A673 (cell line): ENCODE measurements at places on chromosomes 6 and 20. TPM values are rescaled to one million over a fixed set of nuclear protein-coding genes. Genes with fewer than 3 reads are reported as not detected.

DNA sequence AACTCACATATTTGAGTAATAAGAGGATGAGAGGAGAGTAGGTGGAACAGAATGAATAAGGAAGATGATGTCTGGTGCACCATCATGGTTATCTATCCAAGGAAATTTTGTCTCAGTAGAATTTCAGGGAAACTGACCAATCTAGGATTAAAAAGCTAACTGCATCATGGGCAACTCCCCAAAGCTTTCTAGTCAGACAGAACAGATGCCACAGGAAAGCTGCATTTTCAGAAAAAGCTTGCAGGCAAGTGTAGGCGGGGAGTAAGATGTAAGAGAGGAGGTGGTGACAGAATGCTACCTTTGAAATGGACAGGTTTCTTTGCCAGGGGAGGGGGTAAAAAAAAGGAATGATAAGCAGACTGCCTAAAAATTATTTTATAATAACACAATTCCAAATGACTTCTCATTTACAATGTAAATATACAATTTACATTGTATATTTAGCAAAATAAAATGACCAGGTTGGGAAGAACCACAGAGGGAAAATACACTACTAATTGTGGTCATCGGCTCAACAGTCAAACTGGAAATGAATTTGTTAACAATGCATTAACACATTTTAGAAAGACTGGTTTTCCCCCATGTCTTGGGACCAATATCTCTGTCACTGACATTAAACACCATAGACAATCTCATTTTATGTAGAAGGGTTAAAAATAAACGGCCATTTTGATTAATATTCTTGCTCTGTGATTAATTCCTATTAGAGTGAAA, 15.1 kb downstream of the NHSL1 start:
- DNase-seq = no peak

DNA sequence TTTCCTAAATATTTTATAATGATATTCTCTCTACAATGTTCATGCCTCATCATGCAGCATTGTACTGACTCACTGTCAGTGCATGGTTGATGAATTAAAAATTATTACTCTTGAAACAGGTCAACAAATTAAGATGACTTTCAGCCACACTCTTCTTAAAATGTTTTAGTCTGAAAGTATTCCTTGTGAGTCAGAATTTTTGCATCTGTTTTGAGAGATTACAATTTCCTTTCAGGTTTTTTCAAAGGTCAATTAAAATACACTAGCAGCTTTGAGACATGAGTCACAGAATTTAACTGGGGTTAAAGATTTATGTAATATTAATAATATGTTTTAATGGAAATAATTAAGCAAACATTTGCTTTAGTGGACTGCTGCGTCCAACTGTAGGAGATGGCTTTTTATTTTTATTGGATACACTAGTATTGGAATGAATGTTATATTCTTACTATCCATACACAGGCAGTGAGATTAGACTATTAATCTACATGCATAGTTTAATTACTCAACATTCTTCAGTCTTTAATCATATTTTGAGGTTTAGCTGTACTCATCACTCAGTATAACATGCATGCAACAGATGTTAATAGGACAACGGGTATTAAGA, 9.7 kb downstream of the COL12A1 start:
- no peak for DNase-seq

DNA sequence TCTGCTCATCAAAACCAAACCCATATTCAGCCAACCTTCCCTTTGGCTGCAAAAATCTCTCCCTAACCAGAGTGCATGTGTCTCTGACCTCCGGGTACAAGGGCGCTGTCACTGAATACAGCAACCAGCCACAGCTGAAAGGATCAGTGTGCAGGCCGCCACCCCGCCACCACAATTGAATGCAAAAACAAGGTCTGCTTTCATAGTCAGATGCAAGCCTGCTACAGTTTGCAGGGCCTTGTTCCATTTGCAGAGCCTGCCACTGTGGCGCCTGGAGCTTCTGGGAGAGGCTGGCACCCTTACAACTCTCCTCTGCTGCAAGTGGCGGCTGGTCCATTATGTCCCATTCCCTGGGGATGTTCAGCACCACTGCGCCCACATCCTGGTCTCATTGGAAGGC, 23.5 kb downstream of the MDGA1 start:
- DNase-seq = no peak

- DNase-seq = no peak
Measured at GRCh38 chr6:108195209-108195608, 29.4 kb downstream of the NR2E1 start.

- no peak for DNase-seq
Measured at GRCh38 chr20:4061987-4062386, 46.6 kb upstream of the RNF24 start.

DNA sequence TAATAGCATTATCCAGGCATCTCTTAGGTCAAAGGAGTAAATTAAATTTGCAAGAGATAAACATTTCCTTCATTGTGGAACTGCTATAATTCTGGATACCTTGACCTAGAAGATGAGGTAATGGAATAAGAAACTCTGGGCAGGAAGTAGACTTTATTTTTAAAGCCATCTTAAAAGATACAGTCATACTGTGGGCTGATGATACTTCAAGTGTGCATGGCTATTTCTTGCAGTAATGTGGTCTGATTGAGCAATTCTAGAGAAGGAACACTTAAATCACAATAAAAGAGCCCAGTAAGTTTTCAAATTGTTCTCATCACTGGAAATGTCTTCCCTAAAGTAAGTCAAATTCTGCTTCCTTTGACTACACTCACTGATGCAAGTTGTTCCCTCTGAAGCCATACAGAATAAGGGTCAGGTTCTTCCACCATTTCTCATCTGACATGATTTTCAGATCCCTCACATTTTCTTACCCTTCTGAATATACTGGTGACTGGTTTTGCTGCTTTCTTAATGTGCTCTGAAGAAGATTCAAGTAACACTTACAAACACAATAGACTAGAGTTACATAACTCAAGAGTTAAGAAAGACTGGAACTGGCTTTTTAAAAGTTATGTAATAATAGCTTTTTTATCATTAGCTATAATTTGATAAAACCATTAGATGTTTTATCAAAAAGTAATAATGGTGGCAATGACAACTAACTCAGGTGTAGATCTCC, 62.6 kb upstream of the TMEM244 start:
- no peak for DNase-seq

DNA sequence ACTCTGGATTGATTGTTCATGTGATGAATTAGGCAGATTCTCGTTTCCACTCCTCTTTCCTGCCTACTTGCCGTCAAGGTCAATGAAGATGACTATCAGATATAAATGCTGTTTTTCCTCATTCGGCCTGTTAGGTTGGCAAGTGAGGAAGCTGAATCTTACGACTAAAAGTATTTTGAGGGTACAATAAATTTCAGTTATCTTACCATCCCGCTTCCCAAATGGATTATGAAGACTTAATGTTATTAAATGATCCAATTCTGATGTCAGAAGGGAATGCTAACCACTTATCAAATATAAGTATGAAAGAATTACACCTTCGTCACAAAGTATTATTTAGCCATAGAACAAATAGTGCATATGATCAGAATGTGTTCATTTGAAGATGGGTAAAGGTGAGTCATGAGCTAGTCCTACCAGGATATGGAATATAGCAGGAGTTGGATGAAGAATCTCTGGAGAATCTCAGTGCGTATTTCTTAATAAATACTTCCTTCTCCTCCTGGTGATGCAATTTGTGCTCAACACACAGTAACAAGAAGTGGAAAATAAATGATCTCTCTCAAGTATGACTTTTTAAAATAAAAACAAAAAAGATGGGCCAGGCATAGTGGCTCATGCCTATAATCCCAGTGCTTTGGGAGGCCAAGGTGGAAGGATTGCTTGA, 4.6 kb downstream of the GPLD1 start:
- no peak for DNase-seq

GRCh38 chr6:145257704-145258103, 477.6 kb downstream of the EPM2A start:
- no peak for DNase-seq

DNA sequence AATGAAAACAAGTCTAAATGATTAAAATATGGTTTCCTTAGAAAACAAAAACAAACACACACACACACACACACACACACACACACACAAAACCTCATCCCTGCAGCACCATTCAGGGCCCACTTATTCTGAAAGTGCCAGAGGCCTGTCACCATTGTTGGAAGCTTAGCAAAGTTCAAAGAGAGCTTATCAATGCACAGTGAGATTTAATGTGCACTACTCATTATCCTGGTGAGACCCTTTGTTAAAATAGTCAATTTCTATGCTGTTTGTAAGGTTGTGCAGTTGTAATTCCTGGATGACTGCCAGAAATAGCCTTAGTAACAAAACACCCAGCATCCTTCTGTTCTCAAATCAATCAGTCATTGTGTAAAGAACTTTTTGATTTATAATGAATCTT, 482.9 kb downstream of the GRIK2 start:
- DNase-seq = no peak

GRCh38 chr20:35215066-35215956, 11.2 kb upstream of the MMP24 start:
- no peak for DNase-seq

DNA sequence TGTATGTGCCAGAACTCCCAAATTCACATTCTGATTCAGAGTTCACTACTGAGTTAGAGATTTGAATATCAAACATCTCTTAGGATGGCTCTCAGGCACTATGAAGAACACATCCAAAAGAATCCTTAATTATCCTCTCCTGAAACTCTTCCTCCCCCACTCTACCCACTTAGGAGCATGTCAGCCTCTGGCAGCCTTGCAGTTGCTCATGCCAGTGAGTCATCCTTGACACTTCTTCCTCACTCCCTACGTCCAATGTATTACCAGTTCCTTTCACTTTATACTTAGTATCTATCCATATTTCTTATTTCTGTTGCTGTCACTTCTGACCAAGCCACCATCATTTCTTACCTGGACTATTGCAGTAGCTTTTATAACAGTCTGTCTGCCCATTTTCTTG, 192.0 kb upstream of the IMPG1 start:
- no peak for DNase-seq

DNA sequence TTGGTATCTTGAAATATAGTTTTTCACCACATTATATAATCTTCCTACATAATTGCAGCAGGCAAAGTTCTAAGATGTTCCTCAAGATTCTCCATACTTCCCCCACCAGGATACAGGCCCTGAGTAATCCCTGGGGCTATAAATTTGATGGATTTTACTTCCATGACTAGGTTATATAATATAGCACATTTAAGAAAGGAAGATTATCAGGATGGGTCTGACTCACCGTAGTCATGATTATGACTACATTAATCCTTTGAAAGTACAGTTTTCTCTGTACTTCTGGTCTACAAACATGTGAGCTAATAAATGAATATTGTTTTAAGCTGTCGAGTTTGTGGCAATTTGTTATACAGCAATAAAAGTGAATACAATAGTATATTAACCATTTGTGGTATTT, 122.5 kb downstream of the MACROD2 start:
- no peak for DNase-seq

GRCh38 chr6:169972736-169973135, 221.3 kb downstream of the ERMARD start:
- DNase-seq = no peak

DNA sequence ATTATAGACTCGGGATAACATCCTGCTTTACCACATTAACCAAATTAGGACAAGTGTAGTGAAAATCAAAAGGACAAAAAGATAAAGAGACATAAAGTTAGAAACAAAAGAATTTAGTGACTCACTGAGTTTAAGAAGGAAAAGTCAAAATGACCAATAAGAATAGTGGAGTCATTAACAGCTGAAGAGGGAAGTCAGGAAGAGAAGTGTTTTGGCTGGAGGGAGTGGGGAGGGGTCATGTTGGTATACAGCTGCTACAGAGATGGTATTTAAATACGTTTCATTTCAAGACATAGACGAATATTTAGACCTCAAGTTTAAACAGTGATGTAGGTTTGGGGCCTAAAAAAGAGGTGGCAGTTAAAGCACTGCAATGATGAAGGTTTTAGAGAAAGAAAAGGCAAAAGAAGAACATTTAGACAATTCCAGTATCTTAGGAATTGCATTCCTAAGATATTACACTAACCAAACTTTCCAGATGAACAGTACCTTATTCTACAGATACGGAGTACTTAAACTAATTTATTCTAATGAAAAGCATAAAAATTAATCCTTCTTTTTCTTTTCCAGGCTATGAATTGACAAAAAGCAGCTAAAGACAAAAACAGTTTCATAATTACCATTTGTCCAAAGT, 10.6 kb downstream of the FKBP5 start:
- DNase-seq = no peak

GRCh38 chr6:11207199-11207968, 25.1 kb downstream of the NEDD9 start:
- DNase-seq = peak; percentile 71

- DNase-seq = no peak
Measured at GRCh38 chr20:58215116-58215515, 13.3 kb downstream of the ANKRD60 start.

GRCh38 chr6:161941565-161941964, 667.7 kb upstream of the AGPAT4 start:
- DNase-seq = no peak

DNA sequence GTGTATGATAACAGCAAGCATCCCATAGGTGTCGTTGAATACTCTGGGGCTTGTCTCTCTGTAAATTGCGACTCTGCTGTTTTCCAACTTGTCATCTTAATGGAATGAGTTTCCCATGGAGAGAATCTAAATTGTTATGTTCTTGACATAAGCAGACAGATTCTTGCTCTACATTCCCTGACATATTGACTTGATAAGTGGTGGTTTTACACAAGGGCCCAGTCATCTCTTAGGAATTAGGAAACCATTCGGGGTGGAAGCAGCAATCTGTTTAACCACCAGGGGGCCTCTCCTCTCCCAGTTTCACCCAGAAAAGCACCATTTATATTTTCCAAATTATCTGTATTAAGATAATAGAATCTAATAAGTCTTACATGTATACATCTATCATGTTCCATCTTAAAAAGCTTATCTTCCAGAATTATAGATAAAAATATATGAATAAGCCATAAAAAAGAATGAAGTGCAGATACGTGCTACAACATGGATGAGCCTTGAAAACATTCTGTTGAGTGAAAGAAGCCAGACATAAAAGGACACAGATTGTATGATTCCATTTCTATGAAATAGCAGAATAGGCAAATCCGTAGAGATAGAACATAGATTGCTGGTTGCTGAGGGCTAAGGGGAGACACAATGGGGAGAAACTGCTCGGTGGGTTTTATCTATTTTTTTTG, 23.1 kb upstream of the MROH8 start:
- DNase-seq = peak; percentile 73

DNA sequence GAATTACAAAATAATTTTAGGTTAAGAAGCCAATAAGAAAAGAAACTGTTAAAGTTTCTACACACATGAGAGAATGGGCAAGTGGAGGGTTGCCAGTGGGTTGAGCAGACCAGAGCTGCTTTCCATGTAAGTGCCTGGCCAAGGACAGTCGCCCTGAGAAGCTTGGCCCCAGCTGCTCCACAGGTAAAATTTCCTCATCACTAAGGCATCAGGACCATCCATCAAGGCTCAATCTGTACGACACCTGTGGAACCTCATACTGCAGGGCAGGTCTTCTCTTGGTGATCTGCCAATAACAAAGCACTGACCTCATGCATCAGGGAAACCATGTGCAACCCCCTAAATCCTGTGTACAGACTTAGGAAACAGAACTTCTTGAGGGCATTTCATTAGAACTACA, 115.4 kb downstream of the INSM1 start:
- DNase-seq = no peak

GSTA3 gene
- not detected in 2 replicates for total RNA-seq

NOP56 gene
- total RNA-seq = 607 and 704 TPM in 2 replicates

SOX18 gene
- total RNA-seq = 0.30 and 0.70 TPM in 2 replicates

AGPAT4 gene
- 10.1 and 12.4 TPM in 2 replicates for total RNA-seq

DYNLT2 gene
- 2.4 TPM in 2 replicates for total RNA-seq

MOCS3 gene
- total RNA-seq = 5.3 and 5.9 TPM in 2 replicates
